Renal pelvis (tissue), 12 donors: ENCODE measurements at places on chromosomes 1 and 21. TPM values are rescaled to one million over a fixed set of nuclear protein-coding genes. Genes with fewer than 3 reads are reported as not detected.

GRCh38 chr1:156100205-156100995, 14.1 kb upstream of the LMNA start:
- DNase-seq: no peak

- no peak for DNase-seq
Measured at GRCh38 chr1:155042789-155043188, 8.3 kb upstream of the ADAM15 start.

- no peak for DNase-seq
Measured at GRCh38 chr1:154493276-154493675, 8.7 kb upstream of the TDRD10 start.

DNA sequence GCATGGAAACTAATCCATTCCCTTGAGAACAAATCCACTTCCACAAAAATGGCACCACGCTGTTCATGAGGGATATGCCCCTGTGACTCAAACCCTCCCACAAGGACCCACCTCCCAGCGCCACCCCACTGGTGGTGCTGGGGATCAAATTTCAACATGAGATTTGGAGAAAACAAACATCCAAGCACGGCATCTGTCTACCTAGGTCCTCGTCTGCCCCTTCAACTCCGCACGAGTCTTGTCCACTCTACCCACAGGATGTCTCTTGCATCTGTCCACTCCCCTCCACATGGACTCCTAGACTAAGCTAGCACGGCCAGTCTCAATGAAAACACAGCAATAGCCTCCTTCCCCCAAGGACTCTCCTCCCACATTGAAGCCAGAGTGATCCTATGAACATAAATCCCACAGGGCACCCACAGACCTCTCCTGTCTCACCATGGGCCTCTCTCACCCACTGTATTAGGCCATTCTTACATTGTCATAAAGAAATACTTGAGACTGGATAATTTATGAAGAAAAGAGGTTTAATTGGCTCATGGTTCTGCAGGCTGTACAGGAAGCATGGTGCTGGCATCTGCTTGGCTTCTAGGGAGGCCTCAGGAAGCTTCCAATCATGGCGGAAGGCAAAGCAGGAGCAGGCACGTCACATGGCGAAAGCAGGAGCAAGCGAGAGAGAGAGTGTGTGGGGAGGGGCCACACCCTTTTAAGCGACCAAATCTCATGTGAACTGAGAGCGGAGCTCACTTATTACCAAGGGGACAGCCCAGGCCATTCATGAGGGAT, 101.4 kb downstream of the TOMM20 start:
- no peak for DNase-seq

ZNF683 gene
- polyA plus RNA-seq: not detected

HIPK1 gene
- 42.7 TPM for polyA plus RNA-seq

PRDM16 gene
- polyA plus RNA-seq: 9.6 TPM

AADACL3 gene
- polyA plus RNA-seq: not detected

SLAMF8 gene
- polyA plus RNA-seq: 1.4 TPM
